Peyer's patch (tissue), 4 donors: ENCODE measurements at places on chromosomes 12 and 14. TPM values are rescaled to one million over a fixed set of nuclear protein-coding genes. Genes with fewer than 3 reads are reported as not detected.

DNA sequence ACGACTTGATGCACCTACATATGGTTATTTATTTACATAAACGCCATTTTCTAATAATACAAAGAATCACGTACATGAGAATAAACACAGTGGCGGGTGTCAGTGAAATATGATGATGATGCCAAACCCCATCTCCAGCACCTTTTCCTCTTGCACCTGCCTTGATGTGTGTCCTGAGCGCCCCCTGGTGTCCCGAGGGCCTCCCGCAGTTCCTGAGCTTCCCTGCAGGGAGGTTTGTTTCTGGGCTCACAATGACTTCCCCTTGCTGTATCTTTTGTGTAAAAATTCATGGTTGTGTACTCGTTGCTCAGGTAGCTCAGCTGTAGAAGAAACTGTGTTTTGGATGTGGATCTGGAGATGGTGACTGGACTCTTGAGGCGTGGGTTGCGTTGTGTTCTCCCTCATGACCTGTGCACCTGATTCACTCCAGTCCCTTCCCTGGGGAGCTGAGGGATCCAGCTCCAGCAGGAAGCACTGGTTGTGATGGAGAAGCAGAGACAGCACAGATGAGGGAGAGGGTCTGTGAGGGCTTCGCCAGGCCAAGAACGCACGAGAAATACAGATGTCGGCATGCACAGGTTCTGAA is 1037.8 kb downstream of the TMEM121 start:
- DNase-seq: peak; percentile 77
- no peaks in the 10 kb centered on the region for H3K4me1 ChIP-seq
- H3K27me3 ChIP-seq: no peaks in the 10 kb centered on the region
- H3K36me3 ChIP-seq: no peaks in the 10 kb centered on the region
- H3K4me3 ChIP-seq: no peak overlapping the region

DNA sequence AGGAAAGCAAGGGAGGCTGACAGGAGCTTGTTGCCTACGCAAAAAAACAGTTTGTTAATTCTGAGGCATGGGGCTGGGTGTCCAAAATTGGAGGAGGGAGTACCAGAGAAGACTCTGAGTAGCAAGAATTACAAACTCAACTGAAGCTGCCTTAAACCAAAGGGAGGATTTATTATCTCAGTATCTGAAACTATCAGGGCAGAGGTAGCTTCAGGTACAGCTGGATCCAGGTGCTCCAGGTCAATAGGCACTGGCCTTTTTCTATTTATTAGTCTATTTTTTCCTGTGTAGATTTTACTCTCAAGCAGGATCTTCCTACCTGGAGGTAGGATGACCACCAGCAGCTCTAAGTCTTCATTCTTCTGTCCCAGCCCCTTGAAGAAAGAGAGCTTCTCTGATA is 135.3 kb upstream of the NCOR2 start:
- H3K36me3 ChIP-seq: no peaks in the 10 kb centered on the region
- H3K4me1 ChIP-seq: no peaks in the 10 kb centered on the region
- H3K27me3 ChIP-seq: no peaks in the 10 kb centered on the region
- H3K27ac ChIP-seq: no peak overlapping the region
- no peak for DNase-seq
- H3K4me3 ChIP-seq: no peak overlapping the region

GRCh38 chr14:52068615-52069306 is at the start of gene NID2:
Gene NID2, minus strand, starts transcription at chr14:52069059. Its CDS starts 65 bp downstream, at chr14:52068994.
- peak within 1 kb of the TSS; percentile 88 for H3K27ac ChIP-seq
- H3K27me3 ChIP-seq: peaks cover 11% of the 10 kb centered on the region
- H3K4me3 ChIP-seq: peak within 1 kb of the TSS; percentile 47

- peaks cover 14% of the 10 kb centered on the region for H3K4me1 ChIP-seq
- no peaks in the 10 kb centered on the region for H3K36me3 ChIP-seq
- no peak overlapping the region for H3K4me3 ChIP-seq
- H3K27ac ChIP-seq: peak overlapping the region; percentile 83
These were observed 1.7 kb upstream of the SYNE3 start for GRCh38 chr14:95518045-95518751.

DNA sequence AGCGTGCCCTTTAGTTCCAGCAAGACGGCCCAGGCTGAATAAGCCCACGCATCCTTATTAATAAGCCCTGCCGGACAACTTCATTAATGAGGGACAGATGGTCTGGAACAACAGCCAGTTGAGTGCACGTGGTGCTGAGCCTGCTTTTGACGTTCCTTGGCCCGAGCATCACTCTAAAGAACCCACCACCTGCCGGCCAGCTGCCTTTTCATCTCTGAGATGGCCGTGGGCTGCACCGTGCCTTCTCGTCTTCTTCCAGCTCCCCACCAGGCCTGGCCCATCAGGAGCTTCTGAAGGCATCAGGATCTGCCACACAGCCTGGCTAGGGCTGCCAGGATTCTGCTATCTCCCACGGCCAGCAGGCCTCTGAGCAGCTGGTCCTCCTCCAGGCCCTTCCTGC is 80.0 kb downstream of the AACS start:
- no peak overlapping the region for H3K27ac ChIP-seq
- H3K36me3 ChIP-seq: no peaks in the 10 kb centered on the region
- H3K4me3 ChIP-seq: no peak overlapping the region
- DNase-seq: no peak

DNA sequence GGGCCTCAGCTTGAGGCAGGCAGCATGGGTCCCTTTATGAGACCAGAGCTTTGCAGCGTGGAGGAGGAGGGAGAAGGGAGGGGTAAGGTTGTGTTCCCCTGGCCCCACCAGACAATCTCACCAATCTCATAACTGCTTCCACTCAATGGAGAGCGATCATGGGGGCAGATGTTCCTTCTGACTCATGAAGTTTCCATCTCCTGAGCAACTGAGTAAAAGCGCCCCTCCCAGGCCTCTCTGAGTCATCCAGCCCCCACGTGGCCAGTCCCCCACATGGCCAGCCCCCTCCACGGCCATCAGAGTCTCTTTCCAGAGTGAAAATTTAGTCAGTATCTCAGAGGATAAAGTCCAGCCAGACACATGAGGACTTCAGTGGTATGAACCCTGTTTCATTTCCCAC is 39.2 kb upstream of the PLXNC1 start:
- no peak overlapping the region for H3K27ac ChIP-seq
- no peaks in the 10 kb centered on the region for H3K36me3 ChIP-seq
- DNase-seq: no peak
- H3K4me3 ChIP-seq: no peak overlapping the region
- no peaks in the 10 kb centered on the region for H3K4me1 ChIP-seq

- no peaks in the 10 kb centered on the region for H3K27me3 ChIP-seq
- H3K4me1 ChIP-seq: peaks cover 17% of the 10 kb centered on the region
- H3K27ac ChIP-seq: no peak overlapping the region
- DNase-seq: no peak
These were observed 279.7 kb upstream of the AMIGO2 start for GRCh38 chr12:47359310-47360092.

DNA sequence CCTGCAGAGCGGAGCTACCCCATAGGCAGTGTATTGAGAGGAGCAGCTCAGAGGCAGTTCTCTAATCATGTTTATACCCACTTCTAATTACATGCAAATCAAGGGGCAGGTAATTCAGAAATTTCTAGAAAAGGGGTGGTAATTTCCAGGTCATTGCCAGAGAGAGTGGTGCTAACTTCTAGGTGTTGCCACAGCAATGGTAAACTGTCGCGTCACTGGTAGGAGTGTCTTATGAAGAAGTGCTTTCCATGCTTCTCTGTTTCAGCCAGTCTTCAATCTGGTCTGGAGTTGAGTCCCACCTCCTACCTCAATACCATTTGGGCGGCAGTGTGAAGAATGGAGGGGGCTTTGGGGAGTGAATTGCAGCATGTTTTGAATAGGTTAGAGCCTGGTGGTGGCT is 8.5 kb upstream of the AMN1 start:
- H3K27me3 ChIP-seq: no peaks in the 10 kb centered on the region
- no peak for DNase-seq
- no peaks in the 10 kb centered on the region for H3K36me3 ChIP-seq

GRCh38 chr12:40158592-40159111 is 52.8 kb upstream of the SLC2A13 start:
- no peak overlapping the region for H3K4me3 ChIP-seq
- H3K36me3 ChIP-seq: no peaks in the 10 kb centered on the region
- no peaks in the 10 kb centered on the region for H3K4me1 ChIP-seq
- H3K27ac ChIP-seq: no peak overlapping the region

- no peaks in the 10 kb centered on the region for H3K36me3 ChIP-seq
- DNase-seq: no peak
- H3K4me3 ChIP-seq: no peak overlapping the region
- no peaks in the 10 kb centered on the region for H3K4me1 ChIP-seq
- H3K27ac ChIP-seq: no peak overlapping the region
These were observed 55.6 kb upstream of the NOS1 start for GRCh38 chr12:117417004-117417403.

GRCh38 chr14:67680121-67680602 is 5.7 kb upstream of the VTI1B start:
- no peaks in the 10 kb centered on the region for H3K27me3 ChIP-seq
- H3K36me3 ChIP-seq: no peaks in the 10 kb centered on the region
- H3K4me1 ChIP-seq: no peaks in the 10 kb centered on the region
- no peak overlapping the region for H3K4me3 ChIP-seq
- no peak overlapping the region for H3K27ac ChIP-seq

- H3K36me3 ChIP-seq: no peaks in the 10 kb centered on the region
- H3K4me3 ChIP-seq: no peak overlapping the region
- H3K27me3 ChIP-seq: no peaks in the 10 kb centered on the region
- no peaks in the 10 kb centered on the region for H3K4me1 ChIP-seq
- H3K27ac ChIP-seq: no peak overlapping the region
These were observed 396.1 kb downstream of the TMTC2 start for GRCh38 chr12:83082690-83083276.

- peak; percentile 45 for DNase-seq
- peaks cover 10% of the 10 kb centered on the region for H3K36me3 ChIP-seq
- H3K27ac ChIP-seq: peak overlapping the region; percentile 94
- peak overlapping the region; percentile 59 for H3K4me3 ChIP-seq
- peaks cover 19% of the 10 kb centered on the region for H3K4me1 ChIP-seq
These were observed 2.8 kb downstream of the TNS2 start for GRCh38 chr12:53052419-53053217.

DNA sequence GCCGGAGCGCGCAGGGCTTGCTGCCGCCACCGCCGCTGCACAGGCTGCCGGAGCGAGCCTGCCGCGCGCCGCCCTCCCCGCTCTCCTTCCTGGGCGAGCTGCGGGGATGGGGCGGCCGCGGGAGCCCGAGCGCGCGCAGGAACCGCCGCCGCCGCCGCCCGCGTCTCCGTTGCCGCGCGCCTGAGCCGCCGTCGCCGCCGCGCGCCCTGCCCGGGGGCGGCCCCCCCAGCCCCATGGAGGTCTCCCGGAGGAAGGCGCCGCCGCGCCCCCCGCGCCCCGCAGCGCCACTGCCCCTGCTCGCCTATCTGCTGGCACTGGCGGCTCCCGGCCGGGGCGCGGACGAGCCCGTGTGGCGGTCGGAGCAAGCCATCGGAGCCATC is 352 bp downstream of the PLXNC1 start:
- H3K4me3 ChIP-seq: peak overlapping the region; percentile 70
- peak overlapping the region; percentile 61 for H3K27ac ChIP-seq
- no peak for DNase-seq
- H3K4me1 ChIP-seq: peaks cover 6% of the 10 kb centered on the region
- H3K36me3 ChIP-seq: no peaks in the 10 kb centered on the region

- no peaks in the 10 kb centered on the region for H3K27me3 ChIP-seq
- no peak for DNase-seq
These were observed 2.4 kb upstream of the CALCOCO1 start for GRCh38 chr12:53729644-53730043.

DNA sequence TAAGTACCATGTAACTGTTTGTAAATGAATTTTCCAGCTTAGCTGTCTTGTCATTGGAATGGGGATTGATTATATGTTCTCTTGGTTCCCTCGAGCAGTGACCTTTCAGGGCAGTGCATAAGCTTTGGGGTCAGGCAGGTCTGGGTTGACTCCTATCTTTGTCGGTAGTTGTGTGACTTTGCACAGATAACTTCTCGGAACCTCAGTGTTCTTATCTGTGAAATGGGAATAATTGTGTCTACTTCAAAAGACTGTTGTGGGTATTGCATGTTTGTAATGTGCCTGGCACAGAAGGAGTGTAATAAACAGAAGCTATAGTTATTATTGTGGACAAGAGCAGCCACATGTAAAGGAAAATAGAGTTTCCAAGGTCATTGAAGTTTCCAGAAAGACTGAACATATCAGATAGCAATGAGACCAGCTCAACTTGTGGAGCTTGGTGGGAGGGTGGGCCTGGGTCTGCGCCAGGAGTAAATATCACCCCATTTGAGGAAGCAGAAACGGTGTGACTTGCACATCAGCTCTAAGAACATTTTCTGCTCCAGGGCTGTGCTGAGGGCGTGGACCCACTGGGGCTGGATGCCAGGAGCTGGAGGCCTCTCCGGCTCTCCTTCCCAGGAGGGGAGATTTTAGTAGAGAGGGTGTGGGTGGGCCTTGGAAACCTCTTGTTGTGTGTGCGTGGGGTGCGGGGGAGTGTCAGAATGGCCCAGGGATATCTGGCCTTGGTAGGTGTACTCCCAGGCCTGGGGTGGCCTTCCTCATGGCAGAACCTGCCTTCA is 19.7 kb downstream of the FOS start:
- peaks cover 16% of the 10 kb centered on the region for H3K4me1 ChIP-seq
- H3K27me3 ChIP-seq: no peaks in the 10 kb centered on the region
- no peak overlapping the region for H3K4me3 ChIP-seq
- DNase-seq: peak; percentile 67

DNA sequence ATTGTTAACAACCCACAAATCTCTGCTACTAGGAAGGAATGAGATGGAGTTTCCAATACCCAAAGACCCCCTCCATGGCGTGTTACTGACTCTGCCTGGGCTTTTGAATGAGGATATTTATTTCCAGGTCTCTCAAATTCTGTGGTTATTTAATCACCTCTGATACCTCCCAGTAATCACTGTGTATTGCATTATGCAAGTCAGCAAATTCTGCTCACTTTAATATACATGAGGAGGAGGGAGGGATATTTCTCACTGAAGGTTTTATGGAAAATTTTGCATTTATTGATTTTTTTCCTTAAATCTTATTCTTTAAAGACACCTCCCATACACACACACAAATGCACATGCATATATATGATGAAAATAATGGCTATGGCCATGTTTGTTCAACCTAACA is 962.9 kb downstream of the VRK1 start:
- H3K27ac ChIP-seq: no peak overlapping the region
- DNase-seq: no peak
- H3K27me3 ChIP-seq: no peaks in the 10 kb centered on the region
- H3K36me3 ChIP-seq: no peaks in the 10 kb centered on the region
- H3K4me1 ChIP-seq: no peaks in the 10 kb centered on the region

- H3K36me3 ChIP-seq: no peaks in the 10 kb centered on the region
- H3K27me3 ChIP-seq: no peaks in the 10 kb centered on the region
- no peak overlapping the region for H3K4me3 ChIP-seq
- H3K4me1 ChIP-seq: peaks cover 15% of the 10 kb centered on the region
These were observed 446.0 kb downstream of the AEBP2 start for GRCh38 chr12:19885093-19885812.

- no peak overlapping the region for H3K27ac ChIP-seq
- no peak overlapping the region for H3K4me3 ChIP-seq
- H3K36me3 ChIP-seq: no peaks in the 10 kb centered on the region
- peaks cover 2% of the 10 kb centered on the region for H3K4me1 ChIP-seq
These were observed 73.1 kb downstream of the FAR2 start for GRCh38 chr12:29222200-29222599.

RPGRIP1 gene
- total RNA-seq: not detected

WNT5B gene
- total RNA-seq: 0.94 TPM

KLRG1 gene
- 1.6 TPM for total RNA-seq

CLEC2A gene
- not detected for total RNA-seq

CISTR gene
- not detected for total RNA-seq

TMEM63C gene
- 8.7 TPM for total RNA-seq

TSPAN19 gene
- total RNA-seq: not detected

LMBR1L gene
- total RNA-seq: 93.7 TPM

PRB2 gene
- total RNA-seq: not detected

ALDH1L2 gene
- 5.6 TPM for total RNA-seq

LRRIQ1 gene
- total RNA-seq: not detected

CLMN gene
- 36.6 TPM for total RNA-seq

KRT82 gene
- not detected for total RNA-seq

TTC8 gene
- 5.1 TPM for total RNA-seq
